ENCODE measurements at places on chromosomes 3 and 15. TPM values are rescaled to one million over a fixed set of nuclear protein-coding genes. Genes with fewer than 3 reads are reported as not detected.

SHF gene
- 24.9 TPM for polyA plus RNA-seq

SEMA5B gene
- 3.0 TPM for polyA plus RNA-seq

DNA sequence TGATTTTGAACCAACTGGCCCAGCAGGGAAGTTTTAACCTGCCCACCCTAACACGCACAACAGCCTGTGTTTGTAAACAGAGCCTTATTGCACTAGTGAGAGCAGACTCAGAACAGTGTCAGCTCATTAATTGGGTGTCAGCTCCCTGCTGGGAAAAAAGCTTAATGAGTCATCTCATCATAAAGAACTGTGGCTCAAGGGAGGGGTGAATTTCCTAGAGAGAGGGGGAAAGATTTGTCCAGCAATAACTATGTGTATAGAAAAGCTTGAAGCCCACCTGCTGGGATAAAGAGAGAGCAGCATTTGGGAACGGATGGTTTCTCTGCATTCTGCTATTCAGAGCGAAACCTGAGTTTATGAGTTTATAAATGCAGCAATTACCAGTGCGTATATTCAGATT, 48.9 kb upstream of the GMNC start:
- no peak for DNase-seq

DNA sequence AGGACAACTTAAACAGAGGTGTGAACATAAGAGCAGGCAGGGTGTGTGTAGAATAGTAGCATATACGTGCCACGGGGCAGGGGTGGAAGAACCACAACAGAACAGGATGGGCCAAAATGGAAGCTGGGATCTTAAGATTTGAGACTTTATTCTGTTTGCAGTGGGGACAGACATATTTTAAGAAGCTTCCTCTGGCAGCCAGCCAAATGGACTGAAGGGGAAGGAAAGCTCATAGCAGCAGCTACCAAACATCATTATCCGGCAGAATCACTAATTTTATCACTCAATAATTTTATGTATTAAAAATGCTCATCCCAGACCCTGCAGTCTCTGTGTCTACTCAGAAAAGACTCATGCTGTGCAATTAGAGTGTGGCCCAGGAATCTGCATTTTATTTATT, 130.9 kb upstream of the CTDSPL start:
- DNase-seq: no peak

DNA sequence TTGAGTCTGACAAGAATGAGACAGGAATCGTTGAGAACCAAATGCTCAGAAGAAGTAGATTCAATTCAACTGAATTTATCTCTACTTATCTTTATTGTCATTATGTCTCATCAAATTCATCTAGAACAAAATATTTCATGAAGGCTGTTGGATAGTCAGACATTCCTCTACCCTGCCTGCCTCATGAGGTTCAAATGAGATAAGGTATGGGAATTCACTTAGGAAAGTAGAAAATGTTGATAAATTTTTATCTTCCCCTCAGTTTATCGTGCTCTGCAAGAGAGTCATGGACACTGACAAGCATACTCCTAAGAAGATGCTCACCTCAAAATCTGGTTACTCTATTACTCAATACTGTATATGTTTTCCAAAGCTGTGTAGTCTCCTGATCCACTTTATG, 149.7 kb upstream of the CDIN1 start:
- no peak for DNase-seq

- no peak for DNase-seq
Observed at GRCh38 chr3:173395073-173395411, 2.5 kb upstream of the NLGN1 start.

DNA sequence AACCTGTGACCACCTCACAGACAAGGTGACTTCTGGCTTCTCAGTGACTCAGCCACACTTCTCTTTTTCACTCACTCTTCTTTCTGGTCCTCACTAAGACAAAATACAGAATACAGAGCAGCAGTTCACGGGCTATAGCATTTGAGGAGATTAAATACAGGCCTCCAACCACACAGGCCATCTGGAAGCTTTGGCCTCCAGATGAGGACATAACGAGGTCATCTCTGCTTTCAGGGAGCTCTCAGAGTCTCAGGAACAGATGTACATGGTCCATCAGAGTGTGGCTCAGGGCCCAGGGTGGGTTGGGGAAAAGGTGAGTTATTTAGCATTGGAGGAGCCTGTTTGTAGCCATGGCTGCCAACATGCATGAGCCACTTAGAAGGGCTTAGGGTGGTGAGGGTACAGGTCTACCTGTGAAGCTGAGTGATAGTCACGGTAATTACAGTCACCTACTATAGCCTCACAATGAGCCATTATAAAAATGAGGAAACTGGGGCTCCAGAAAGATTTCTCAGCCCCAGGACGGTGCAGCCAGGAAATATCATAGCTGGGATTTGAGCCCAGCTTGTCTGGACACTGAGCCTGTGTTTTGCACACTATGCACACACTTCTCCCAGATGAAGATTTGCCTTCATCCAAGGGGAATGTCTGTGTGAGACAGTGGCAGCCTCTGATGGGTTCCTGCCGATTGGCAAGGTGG, 159.8 kb upstream of the CTDSPL start:
- DNase-seq: no peak

GRCh38 chr3:52086976-52087663, 30.7 kb upstream of the DUSP7 start:
- DNase-seq: peak; percentile 56

- DNase-seq: peak; percentile 33
Observed at GRCh38 chr3:152717252-152717651, 117.7 kb upstream of the P2RY1 start.

DNA sequence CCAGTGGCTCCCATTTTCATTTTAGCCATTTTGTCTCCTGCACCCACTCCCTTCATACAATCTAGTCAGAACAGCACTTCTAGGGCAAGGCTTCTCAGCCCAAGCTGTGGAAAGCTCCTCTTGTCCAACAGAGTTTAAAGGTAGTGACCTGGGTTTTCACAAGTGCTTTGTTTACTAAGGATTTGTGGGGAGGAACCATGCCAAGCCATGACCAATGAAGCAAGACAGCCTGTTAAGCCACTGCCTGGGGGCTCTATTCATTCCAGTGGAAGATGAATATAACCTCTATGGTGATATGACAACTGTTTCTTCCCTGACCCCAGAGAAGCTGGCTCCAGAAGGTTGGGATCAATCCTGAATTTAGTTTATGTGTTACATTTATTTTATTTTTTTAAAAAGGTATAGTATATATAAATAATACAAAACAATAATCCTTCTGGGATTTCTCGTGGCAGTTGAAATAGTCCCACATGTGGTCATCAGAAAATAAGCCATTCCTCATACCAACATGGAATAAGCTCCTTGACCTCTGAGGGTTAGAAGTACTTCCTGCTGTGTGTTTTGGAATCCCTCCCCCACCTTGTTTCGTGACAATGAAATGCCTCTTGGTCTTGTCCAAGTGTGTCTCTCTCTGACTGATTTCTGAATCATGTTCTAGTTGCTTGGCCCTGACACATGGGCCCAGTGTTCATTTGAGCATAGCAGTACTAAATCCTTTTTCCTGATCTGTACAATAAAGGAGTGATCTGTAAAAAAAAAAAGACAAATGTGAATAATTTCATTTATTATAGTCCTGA, 13.3 kb upstream of the THUMPD3 start:
- DNase-seq: peak; percentile 48

All from cardiac muscle cell (in vitro differentiated cells and primary cell).